A549 treated with dexamethasone at 1 μM for 4 hours (cell line): ENCODE measurements at places on chromosomes 16 and 17. TPM values are rescaled to one million over a fixed set of nuclear protein-coding genes. Genes with fewer than 3 reads are reported as not detected.

KRTAP2-2 gene
- not detected in 5 replicates for total RNA-seq

UQCRC2 gene
- total RNA-seq = 165 to 238 TPM (median 173 TPM) in 5 replicates

C17orf50 gene
- 0.17 to 0.40 TPM (median 0.33 TPM) in 5 replicates for total RNA-seq

HNF1B gene
- 13.8 to 20.7 TPM (median 19.3 TPM) in 5 replicates for total RNA-seq

FAM20A gene
- 0.07 to 0.13 TPM in 2 of 5 replicates, not detected in the others for total RNA-seq

CCL17 gene
- not detected in 5 replicates for total RNA-seq

RAB37 gene
- total RNA-seq = 0.83 to 1.2 TPM (median 1.2 TPM) in 5 replicates

ZNF629 gene
- 17.1 to 20.8 TPM (median 19.3 TPM) in 5 replicates for total RNA-seq

SPN gene
- not detected in 5 replicates for total RNA-seq

PRSS33 gene
- total RNA-seq = not detected in 5 replicates

SPATA32 gene
- 0.08 to 0.14 TPM (median 0.12 TPM) in 5 replicates for total RNA-seq

B9D1 gene
- total RNA-seq = 38.1 to 44.3 TPM (median 41.2 TPM) in 5 replicates

HSPB9 gene
- total RNA-seq = not detected in 5 replicates

RNF43 gene
- total RNA-seq = 0.20 to 0.86 TPM (median 0.40 TPM) in 5 replicates

WNT3 gene
- 3.6 to 4.7 TPM (median 4.2 TPM) in 5 replicates for total RNA-seq

SCNN1B gene
- 0.50 to 0.86 TPM (median 0.67 TPM) in 5 replicates for total RNA-seq
